ENCODE measurements at places on chromosomes 3 and 15. TPM values are rescaled to one million over a fixed set of nuclear protein-coding genes. Genes with fewer than 3 reads are reported as not detected.

GRCh38 chr3:195080571-195081151 is 190.3 kb downstream of the XXYLT1 start:
- DNase-seq = no peak

- no peak for DNase-seq
These were observed 91.3 kb downstream of the SHQ1 start for GRCh38 chr3:72756900-72757299.

DNA sequence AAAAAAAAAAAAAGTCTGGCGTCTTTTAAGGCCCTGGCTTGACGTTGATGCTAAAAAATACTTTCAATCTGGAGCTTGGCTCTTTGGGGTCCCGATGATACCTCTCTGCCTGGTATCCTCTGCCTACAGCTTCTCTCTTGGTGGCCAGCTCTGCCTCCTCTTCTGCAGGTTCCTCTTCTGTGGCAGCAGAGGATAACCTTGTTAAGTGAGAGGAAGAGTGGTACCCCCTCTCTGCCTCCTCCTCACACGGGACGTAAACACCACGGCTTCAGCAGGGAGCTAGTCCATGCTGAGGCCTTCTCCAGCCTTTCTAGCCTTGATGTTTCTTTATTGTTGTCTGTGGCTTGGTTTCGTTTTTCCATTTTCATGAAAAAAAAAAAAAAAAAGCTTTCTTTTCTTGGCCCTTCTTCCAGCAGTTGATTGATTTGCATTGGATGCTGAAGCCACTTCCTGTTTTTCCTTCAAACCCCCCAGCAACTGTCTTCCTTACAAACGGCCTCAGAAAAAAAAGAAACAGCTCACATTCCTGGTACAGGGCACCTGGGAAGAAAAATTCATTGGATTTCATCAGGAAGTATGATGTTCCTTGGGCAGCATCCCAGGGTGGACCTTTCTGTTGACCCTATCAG is 59.7 kb downstream of the RORA start:
- DNase-seq = no peak

GRCh38 chr3:142875583-142876207 is 13.2 kb downstream of the PCOLCE2 start:
- DNase-seq = no peak

- DNase-seq = no peak
These were observed 31.0 kb upstream of the ATOSA start for GRCh38 chr15:52710050-52710707.

DNA sequence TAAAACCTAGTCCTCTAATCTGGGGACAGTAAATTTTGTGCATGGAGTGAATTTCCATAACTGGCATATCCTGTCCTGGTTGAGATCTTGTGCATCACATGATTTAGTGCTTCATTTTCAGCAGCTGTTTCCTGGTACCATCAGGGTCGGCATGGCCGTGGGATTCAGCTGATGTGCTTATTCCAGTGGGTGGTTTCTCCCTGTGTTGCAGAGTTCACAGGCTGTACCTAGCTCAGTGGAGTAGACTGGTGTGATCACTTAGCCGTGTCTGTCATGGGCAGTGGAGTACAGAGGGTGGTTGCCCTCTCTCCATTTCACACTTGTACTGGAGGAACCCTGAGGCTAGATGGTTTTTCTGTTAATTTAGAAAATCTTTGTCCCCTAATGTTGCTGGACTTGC is 228.5 kb downstream of the PTPRG start:
- no peak for DNase-seq

Gene ROBO1
- total RNA-seq = 37.6 TPM

GRCh38 chr3:61333192-61333961 is 82.1 kb upstream of the FHIT start:
- DNase-seq = no peak

Gene CRABP1
- not detected for total RNA-seq
